ENCODE measurements at places on chromosomes 6 and 20.

DNA sequence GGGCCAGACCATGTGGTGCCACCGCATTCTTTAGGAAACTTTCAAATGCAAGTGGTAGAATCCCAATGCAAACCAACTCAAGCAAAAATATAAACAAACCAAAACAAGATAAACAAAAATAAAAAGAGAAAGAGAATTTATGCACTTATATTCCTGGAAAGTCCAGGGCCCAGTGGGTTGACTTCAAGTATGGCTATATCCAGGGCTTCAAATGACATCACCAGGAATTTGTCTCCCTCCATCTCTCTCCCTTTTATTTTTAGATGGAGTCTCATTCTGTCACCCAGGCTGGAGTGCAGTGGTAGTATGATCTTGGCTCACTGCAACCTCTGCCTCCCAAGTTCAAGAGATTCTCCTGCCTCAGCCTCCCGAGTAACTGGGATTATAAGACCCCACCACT lies 56.1 kb upstream of the PNRC1 start:
- no peak for DNase-seq

- no peak for DNase-seq
These were observed 121.9 kb upstream of the SULF2 start for GRCh38 chr20:47907031-47907675.

DNA sequence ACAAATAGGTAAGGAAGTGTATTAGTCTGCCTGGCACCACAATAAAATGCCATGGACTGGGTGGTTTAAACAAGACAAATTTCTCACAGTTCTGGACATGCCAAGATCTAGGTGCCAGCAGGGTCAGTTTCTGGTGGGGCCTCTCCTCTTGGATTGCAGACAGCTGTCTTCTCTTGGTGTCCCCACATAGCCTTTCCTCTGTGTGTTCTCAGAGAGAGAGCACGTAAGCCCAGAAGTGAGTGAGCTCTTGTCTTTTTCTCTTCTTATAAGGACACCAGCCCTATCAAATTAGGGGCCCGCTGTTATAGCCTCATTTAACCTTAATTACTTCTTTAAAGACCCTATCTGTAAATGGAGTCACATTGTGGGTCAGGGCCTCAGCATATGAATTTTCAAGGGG lies 28.3 kb downstream of the SMPDL3A start:
- no peak for DNase-seq

- no peak for DNase-seq
These were observed 2.5 kb upstream of the HEY2 start for GRCh38 chr6:125746731-125747588.

DNA sequence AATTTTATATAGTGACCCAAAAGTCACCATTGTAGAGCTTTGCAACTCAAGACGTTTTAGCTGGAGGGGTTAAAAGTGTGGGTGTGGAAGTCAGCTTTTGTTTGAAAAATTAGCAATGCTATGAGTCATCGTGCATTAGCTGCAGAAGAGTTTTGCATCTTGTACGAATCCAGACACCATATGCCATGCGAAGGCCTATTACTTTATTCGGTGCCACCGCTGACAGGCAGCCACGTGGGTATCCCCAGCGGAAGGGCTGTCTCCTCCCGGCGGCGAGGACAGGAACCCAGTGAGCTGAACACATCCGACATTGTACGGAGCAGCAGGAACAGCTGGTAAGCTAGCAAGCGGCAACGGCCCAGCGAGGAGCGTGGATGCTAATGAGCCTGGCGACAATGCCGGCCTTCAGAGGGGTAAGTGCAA lies 84.4 kb downstream of the INSM1 start:
- DNase-seq, result no peak

GRCh38 chr6:142446576-142446975 lies 144.8 kb downstream of the ADGRG6 start:
- no peak for DNase-seq

GRCh38 chr6:96016334-96017069 lies 728 bp downstream of the FUT9 start:
- no peak for DNase-seq

DNA sequence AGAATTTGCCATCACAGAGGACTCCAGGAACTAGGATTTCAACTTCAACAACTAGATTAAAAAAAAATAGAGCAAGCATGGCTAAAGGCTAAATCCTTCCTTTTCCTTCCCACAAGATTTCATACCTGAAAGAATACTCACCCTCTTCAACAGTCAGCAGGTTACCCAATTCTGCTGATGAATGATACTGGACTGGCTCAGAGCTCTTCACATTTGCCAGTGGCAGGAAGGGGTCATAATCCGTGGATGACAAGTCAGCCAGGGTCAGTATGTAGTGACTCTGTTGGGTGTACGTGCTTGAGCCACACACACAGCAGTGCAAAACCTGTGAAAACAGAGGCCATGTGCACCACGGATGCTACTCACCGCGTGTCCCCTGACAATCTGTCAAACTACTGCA lies 152.9 kb downstream of the INSM1 start:
- no peak for DNase-seq
